Retinal pigment epithelial cell (primary cell): ENCODE measurements at places on chromosomes 2 and 18.

DNA sequence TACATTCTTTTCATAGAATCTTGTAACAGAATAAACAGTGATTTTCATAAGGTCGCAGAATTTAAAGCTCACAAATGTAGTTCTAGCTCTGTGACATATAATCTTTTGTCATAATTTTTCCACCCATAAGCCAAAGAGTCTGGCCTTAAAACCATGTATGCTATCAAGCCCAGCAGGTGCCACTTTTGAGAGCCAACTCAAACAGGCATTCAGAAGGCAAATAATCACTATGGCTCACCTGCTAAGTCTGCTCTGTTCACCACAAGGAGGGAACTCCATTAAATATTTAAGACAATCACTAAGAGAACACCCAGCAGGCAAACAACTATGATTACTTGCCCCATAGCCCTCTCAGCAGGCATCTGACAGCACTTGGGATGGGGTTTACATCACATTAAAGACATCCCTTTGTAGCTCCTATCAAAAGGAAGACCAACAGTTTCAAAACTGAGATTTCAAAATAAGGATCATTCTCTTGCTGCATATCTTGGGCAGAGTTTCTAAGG, 241.6 kb downstream of the PDE11A start:
- DNase-seq, result no peak

DNA sequence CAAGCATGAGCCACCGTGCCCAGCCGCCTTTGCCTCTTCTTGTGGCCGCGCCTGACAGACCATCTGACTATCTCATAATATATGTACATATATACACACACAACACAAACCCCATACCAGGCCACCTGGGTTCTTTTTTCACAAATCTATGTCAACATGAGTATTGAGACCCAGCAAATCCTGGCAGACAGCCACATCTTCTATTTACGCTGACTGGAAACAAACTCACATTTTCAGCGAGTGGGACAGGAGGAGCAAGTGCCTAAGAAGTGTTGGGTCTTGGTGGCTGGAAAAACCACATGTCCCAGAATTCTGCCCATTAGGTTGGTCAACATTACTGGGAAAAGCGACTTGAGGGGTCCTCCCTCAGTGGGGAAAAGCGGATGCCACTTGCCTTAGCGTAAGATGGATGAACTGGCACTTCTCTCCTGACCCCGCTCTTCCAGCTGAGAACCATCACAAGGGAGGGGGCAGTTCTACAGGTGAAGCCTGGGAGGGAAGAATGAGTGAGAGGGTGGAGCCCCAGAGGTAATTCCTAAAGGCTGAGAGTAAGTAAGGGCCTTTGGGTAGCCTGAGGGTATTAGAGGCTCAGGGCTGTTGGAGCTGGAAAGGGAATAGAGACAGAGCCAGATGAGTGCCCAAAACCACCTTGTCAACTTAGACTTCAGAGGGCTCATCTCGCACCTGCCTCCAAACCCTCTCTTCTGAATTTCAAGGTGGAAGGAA, 1.9 kb downstream of the SCYGR3 start:
- DNase-seq, result no peak

GRCh38 chr2:121346407-121346806, 61.4 kb upstream of the TFCP2L1 start:
- DNase-seq, result no peak

DNA sequence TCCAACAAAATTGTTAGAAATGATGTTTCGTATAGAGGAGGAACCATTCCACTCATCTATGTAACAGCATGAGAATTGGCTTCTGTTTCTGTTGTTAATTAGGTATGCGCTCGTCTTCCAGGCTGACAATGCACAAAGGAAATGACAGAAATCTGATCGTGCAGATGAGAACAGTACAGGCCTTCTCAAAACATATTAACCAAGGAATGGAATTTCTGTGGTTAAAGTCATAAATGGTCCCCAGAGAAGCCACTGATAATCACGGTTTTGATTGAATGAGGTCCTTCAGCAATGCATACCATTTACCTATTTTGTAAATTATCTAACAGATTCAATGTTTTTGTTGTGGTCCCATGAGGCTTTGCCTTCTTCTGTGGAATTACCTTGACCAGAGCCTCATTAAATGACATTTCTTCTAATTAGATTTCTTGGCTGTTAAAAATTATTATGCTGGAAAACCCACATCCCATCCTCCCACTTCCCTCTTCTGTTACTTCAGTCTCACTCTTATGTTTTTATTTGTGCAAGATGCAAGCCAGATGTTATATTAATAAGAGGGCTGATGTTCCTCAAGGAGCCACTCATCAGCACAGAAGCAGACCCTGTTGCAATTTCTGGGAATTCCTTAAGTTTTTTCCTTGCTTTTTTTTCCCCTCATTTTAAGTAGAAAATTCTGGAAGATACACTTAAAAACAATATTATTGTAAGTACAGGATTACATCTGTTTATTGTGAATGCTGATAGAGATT, 395.8 kb downstream of the PID1 start:
- DNase-seq, result no peak

DNA sequence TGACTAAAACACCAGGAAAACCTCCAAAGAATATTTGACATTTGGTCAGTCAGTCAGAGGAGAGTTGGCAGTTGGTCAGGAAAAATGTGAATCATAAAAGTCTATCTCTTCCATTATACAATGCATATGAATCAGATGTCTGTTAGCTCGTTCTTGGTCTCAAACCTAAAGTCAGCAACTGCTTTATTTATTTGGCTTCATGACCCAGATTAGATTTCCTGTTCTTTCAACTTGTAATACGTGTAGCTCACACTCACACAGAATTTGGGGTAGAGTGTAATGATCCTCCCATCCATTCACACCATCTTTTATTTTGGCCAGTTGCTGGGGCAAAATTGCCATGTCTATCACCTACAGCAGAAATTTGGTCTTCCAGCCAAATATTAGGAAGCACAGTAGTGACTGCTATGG, 81.9 kb upstream of the COL5A2 start:
- no peak for DNase-seq

DNA sequence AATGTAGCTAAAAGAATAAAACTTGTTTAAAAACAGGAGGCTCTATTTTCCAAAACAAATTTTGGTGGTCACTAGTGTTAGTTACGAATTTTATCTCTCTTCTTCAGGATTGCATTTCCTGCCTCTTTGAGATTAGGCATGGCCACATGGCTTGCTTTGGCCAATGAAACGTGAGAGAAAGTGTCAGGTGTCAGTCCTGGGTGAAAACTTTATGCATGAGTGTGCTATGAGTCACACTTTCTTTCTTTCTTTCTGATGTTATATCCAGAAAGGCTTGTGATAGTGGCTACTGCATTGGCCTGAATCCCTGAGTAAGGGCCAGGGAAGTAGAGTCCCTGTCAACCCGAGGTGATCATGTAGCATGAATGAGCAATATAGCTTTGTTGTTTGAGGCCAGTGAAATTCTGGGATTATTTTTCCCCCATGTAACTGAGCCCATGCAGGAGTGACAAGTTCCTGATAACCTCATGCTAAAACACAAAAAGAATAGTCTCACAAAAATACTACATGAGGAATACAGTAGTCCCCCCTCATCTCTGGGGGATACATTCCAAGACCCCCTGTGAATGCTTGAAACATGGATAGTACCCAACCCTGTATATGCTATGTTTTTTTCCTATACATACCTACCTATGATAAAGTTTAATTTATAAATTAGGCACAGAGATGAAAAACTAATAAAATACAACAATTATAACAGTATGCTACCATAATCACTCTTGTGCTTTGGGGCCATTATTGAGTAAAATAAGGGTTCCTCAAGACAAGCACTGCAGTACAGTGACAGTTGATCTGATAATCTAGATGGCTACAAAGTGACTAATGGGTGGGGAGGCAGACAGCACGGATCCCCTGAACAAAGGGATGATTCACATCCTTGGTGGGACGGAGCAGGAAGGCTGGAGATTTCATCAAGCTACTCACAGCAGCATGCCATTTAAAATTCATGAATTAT, 109.5 kb downstream of the CDC42EP3 start:
- peak; percentile 88 for DNase-seq

- DNase-seq, result no peak
Observed at GRCh38 chr2:184637781-184638180, 39.5 kb downstream of the ZNF804A start.

DNA sequence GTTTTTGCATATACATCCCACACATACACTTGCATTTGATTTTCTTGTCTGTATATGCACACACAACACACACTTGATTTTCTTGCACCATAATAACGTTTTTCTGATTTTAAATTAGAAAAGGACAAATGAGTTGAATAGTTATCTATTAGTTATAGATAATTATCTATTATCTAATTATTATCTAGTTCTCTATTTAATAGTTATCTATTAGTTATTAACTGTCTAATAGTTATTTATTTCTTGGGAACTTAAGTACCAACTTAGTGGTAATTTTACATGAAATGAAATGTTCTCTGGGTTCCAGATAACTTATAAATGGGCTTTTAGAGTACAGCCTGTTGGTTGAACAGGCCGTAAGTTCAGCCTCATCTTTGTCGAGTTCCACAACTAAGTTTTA, 23.0 kb downstream of the INPP4A start:
- no peak for DNase-seq

DNA sequence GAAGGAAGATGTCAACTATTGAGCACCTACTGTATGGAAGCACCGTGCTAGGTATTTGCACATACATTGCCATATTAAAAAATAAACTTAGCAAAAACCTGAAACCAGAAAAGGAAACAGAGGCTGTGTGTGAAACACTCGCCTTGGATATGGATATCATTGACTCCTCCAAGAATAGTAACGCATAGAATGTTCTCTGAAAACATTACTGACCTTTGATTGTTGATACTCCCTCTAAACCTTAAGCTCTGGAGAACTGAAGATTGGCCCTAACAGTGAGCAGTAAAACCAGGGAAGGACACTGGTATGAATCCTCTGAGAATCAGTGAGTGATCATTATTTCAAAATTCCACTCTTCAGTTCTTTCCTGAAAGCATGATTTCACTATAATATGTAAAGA, 236.8 kb downstream of the CDH20 start:
- no peak for DNase-seq

DNA sequence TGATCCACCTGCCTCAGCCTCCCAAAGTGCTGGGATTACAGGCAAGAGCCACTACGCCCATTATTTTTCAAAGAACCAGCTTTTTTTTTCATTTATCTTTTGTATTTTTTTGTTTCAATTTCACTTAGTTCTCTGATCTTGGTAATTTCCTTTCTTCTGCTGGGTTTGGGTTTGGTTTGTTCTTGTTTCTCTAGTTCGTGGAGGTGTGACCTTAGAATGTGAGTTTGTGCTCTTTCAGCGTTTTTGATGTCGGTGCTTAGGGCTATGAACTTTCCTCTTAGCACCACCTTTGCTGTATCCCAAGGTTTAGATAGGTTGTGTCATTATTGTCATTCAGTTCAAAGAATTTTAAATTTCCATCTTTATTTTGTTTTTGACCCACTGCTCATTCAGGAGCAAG, 86.7 kb upstream of the MSTN start:
- DNase-seq, result no peak

GRCh38 chr2:43412114-43412753, 183.6 kb downstream of the THADA start:
- DNase-seq, result no peak

DNA sequence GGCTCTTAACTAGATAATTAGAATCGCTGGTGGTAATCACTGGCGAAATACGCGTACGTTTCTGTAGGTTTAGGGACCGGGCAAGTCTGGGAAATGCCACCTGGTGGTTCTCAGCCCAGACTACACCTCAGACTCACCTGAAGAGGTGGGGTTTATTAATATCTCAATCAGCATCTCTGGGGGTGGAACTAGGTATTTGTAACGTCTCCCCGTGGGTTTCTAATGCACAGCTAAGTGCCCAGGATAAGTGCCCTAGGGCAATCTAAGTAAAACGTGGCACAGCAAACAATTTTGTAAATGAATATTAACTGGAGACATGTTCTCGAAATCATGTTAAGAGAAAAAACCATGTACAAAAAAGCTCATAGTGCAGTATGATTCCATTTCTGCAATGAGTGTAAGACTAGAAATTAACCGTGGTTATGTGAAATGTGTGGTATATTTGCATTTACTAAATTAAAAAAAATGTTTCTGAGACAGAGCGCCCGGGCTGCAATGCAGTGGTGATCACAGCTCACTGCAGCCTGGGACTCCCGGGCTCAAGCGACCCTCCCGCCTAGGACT, 760 bp upstream of the CNOT11 start:
- DNase-seq, result peak; percentile 18

- no peak for DNase-seq
Observed at GRCh38 chr2:17626986-17627385, 86.5 kb downstream of the VSNL1 start.

DNA sequence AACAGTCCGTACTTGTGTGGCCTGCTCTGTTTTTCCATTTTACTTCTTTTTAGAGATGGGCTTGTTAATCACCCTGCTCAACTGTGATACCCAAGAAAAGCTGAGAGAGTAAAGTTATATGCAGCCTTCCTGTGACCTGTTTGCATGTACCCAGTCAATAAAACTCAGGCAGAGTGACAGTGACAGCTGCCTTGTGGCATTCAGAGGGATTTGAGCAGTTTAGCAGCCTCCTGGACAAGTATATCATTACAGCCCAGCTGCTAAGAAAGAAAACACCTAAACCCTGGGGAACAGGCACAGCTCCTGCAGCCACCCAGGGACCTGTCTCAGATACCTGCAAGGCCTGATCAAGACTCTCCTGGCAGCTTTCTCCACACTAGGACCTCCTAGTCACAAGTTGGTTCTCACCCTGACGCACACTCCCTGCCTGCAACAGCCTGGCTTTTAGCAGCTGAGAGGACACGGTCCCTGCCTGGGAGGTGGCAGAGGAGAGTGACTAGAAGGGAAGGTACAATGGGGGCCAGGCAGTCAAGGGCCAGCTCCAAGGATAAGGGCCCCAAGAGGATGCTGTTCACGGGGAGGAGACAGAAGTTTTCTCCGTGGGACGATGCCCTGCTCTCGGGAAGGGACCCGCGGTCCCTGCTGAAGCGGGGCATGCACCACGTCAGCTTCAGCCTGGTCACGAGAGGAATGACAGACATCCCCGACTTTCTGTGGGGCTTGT, at the start of gene LRRC30:
LRRC30 (plus strand) TSS at position 464 of the 724 bp plus-strand sequence; CDS start at position 514, 50 bp downstream.
- DNase-seq, result no peak

GRCh38 chr2:108612514-108613183, 78.4 kb downstream of the LIMS1 start:
- DNase-seq, result no peak

- no peak for DNase-seq
Observed at GRCh38 chr2:64400105-64400728, 53.7 kb upstream of the LGALSL start.

GRCh38 chr2:232333361-232334135, 45.0 kb upstream of the ALPP start:
- DNase-seq, result no peak

DNA sequence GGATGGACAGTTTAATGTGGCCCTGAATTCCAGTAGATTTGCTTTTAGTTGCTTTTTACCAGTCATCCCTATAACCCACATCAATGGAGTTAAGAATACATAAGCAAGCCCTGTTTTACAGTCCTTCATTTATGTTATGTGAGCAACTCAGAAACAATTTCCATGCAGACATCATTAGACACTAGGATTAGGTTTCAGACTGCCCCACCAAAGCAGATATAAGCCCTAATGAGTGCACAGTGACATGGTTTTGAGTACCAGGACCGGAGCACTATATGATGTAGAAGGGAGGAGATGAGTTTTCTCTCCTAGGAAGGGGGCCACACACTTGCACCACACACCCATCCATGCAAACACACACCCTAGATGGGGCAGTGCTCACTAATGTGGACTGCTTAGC, 15.5 kb downstream of the KCNS3 start:
- DNase-seq, result peak; percentile 21
